ENCODE measurements at places on chromosomes 12 and 14.

GRCh38 chr12:122001466-122002209 lies 20.0 kb upstream of the BCL7A start:
- H3K4me3 ChIP-seq, result no peak overlapping the region
- H3K27ac ChIP-seq, result no peak overlapping the region
- no peaks in the 10 kb centered on the region for H3K36me3 ChIP-seq
- no peak for DNase-seq
- no peaks in the 10 kb centered on the region for H3K27me3 ChIP-seq

DNA sequence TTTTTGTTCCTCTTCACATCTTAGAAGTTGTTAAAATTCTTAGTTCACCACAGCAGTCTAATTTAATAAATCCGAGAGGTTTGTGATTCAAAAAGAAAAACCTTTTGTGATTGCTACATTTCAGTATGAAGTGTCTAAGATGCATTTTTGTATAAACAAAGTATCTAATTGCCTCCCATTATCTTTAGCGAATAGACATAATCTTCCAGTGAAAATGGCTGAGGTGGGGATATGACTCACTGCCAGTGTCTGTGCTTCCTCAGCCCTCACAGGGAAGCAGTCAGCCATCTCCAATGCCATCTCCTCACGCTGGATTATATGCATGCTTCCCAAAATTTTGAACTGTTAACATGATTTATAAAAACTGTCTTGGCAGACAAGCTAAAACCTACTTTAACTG lies 7.6 kb downstream of the GCH1 start:
- no peak overlapping the region for H3K27ac ChIP-seq
- no peaks in the 10 kb centered on the region for H3K27me3 ChIP-seq
- H3K4me1 ChIP-seq, result no peaks in the 10 kb centered on the region
- H3K36me3 ChIP-seq, result no peaks in the 10 kb centered on the region
- H3K4me3 ChIP-seq, result no peak overlapping the region

- H3K27me3 ChIP-seq, result no peaks in the 10 kb centered on the region
- H3K4me3 ChIP-seq, result no peak overlapping the region
- no peaks in the 10 kb centered on the region for H3K4me1 ChIP-seq
- H3K36me3 ChIP-seq, result no peaks in the 10 kb centered on the region
Observed at GRCh38 chr12:23356440-23356839, 593.0 kb downstream of the SOX5 start.

- no peak for DNase-seq
- no peaks in the 10 kb centered on the region for H3K4me1 ChIP-seq
- no peak overlapping the region for H3K4me3 ChIP-seq
- H3K27me3 ChIP-seq, result no peaks in the 10 kb centered on the region
- no peak overlapping the region for H3K27ac ChIP-seq
- H3K36me3 ChIP-seq, result no peaks in the 10 kb centered on the region
Observed at GRCh38 chr12:15772405-15773018, 16.7 kb downstream of the EPS8 start.

All from effector memory CD4-positive, alpha-beta T cell (primary cell).